ENCODE measurements at places on chromosomes 3 and 15.

DNA sequence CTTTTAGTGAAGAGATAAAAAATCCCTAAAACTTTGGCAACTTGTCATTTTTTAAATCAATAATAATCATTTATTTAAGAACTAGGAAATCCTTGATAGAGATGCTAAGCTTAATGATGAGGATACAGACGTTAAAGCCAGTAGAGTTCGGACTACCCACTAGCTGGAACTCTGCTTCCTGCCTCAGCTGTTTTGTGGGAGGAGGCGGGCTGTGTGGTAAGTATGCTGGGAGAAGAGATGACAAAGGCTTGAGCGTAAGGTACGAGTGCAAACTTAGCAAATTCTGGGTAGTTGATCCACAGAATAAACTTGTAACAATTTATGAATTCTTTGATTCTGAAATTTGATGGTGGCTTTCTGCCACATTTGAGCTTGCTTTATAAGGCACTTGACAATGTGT lies 111.2 kb upstream of the NANOGP8 start:
- DNase-seq = no peak

DNA sequence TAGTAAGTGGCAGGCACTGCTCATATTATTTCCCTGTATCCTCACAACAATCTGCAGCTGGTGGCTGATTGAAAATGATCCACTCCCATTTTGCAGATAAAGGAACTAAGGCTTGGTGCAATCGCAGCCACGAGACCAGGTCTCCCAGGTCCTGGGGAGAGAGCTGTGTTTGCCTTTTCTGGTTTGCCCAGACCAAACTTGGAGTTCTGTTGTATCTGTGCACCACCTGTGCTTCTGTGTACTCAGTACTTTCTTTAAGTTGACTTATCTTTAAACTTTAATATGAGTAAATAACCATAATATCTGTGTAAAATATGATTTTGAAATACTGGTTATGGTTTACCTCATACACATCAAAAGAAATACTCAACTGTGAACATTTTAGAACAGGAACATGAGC lies 625.7 kb upstream of the CFAP20DC start:
- DNase-seq = no peak

DNA sequence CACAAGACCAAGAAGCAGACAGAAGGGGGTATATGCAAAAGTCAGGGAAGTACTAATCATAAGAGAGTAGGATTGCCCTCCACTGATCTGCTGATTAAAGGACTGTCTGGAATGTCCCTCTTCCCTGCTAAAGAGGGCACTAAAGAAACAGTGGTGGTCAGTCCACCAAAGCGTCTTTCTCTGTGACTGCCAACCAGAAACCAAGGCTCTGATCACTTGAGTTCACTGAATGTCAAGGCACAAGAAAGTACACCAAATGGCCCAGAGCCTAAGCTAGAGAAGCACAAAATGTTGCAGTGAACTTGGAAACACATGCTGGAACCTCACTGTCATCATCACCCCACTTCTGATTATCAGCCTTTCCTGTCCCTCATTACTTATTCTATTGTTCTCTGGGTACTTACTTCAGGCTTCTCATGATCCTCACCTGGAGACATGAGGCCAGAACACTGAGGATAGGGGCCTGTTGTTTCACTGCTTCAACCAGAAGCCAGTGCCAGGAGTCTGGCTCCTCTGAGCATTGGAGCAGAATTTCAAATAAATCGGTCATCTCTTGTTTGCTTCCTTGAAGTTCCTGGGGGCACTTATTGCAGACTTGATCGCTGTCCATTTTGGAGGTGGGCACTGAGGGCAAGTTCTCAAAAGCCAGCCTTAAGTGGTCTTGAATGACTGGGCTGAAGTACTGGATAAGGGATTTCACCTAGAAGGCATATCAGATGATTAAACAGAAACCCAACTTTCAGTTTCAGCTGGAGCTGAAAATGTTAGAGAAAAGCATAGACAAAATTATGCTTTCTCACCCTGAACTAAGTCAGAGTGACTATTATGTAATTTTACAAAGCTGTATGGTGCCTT lies 58.9 kb downstream of the EIF3J start:
- no peak for DNase-seq

DNA sequence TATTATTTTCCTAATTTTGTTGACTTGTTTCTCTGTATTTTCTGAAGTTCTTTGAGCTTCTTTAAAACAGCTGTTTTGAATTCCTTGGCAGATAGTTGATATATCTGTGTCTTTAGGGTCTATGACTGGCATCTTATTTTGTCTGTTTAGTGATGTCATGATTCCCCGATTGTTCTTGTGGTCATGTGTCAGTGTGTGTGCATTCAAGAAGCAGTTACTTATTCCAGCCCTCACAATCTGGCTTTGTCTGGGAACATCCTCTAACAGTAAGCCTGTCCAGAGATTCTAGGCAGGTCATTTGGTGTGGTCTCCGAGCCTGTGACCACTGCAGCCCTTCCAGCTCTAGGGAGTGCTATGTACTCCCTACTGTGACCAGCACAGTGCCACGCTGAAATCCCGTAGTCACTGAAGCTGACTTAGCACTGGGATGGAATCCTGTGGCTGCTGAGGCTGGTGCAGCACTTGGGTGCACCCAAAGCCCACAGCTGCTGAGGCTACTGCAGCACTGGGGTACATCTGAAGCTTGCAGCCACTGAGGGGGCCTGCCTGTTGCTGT lies 6.7 kb downstream of the LNP1 start:
- no peak for DNase-seq

DNA sequence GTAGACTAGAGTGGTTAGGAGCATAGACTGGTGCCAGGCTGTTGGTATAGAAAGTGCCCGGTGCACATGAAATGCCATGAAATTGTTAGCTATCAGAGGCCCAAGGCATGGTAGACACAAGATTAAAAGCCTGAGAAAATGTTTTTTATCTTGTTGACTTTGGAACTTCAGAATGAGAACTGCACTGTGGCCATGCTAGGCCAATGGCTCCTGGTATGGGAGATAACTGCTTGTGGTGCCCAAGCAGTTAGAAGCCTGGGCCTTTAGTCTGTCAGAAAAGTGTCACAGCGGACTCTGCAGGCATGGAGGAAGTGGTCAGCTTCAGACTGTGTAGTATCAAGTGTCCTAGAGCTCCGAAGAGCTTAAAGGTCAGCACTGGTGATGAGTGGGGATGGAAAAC lies 11.9 kb downstream of the FYCO1 start:
- no peak for DNase-seq

DNA sequence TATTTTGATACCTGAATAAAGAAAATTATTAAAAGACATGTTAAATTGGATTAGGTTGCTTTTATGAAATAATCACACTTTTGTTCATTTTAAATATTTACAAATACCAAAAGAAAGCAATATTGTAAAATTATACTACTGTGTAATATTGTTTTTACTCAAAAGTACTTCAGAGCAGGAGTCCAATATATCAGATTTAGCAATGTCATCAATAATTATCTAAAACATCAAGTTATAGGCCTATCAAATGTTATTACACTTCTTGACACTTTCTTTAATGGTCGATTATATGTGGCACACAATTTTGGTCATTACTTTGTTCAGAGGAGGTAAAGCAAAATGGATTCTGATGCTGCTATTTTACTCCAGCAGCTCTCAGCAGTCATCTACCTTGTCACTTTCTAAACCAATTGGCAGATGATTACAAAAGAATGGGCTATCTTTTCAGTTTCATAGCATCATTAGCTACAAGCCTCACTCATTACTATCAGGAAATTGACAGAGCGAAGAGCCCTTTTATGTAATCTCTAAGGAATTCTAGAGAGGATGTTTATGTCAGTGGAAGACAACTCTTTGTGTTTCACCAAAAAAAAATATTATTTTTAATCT lies 318.6 kb downstream of the PLOD2 start:
- DNase-seq = no peak

- no peak for DNase-seq
Observed at GRCh38 chr3:12679468-12679867, 15.6 kb upstream of the RAF1 start.

Data from stimulated activated CD4-positive, alpha-beta T cell treated with anti-CD3 and anti-CD28 coated beads, TNF-alpha, amount 100 ng/mL, for 1 hour (primary cell).